ENCODE measurements at places on chromosomes 1 and 21. TPM values are rescaled to one million over a fixed set of nuclear protein-coding genes. Genes with fewer than 3 reads are reported as not detected.

CLCA4 gene
- not detected for total RNA-seq

FCRL1 gene
- not detected for total RNA-seq

CHI3L1 gene
- not detected for total RNA-seq

PLEKHA6 gene
- 72.7 TPM for total RNA-seq

TRIM67 gene
- total RNA-seq = 3.9 TPM

HES3 gene
- total RNA-seq = 0.66 TPM

FMOD gene
- not detected for total RNA-seq

CLCNKA gene
- 0.34 TPM for total RNA-seq

TNFRSF18 gene
- total RNA-seq = 3.0 TPM

GPR52 gene
- 1.1 TPM for total RNA-seq

OR2L2 gene
- total RNA-seq = 0.25 TPM

TNFRSF9 gene
- 0.15 TPM for total RNA-seq

GSTM1 gene
- not detected for total RNA-seq

BRDT gene
- not detected for total RNA-seq

CDC42SE1 gene
- 127 TPM for total RNA-seq

RCSD1 gene
- total RNA-seq = not detected

ADAM30 gene
- not detected for total RNA-seq

Data from glutamatergic neuron (in vitro differentiated cells).